ENCODE measurements at places on chromosomes 5 and 9. TPM values are rescaled to one million over a fixed set of nuclear protein-coding genes. Genes with fewer than 3 reads are reported as not detected.

SPINK4 gene
- not detected for total RNA-seq

MYMK gene
- total RNA-seq, result not detected

GKAP1 gene
- total RNA-seq, result 1.6 TPM

AFAP1L1 gene
- 3.0 TPM for total RNA-seq

LCN12 gene
- 0.80 TPM for total RNA-seq

FAM200C gene
- 0.76 TPM for total RNA-seq

CDC14B gene
- total RNA-seq, result 7.0 TPM

TIMD4 gene
- 0.20 TPM for total RNA-seq

NDUFB6 gene
- 39.2 TPM for total RNA-seq

ADAMTS6 gene
- total RNA-seq, result 1.2 TPM

PKD2L2 gene
- not detected for total RNA-seq

GFPT2 gene
- total RNA-seq, result 1.1 TPM

PCDHAC2 gene
- total RNA-seq, result 0.24 TPM

SH3GLB2 gene
- total RNA-seq, result 101 TPM

All from esophagus mucosa (tissue), 1 donor.